Activated T-cell treated with anti-CD3 and anti-CD28 coated beads, Interleukin-2, amount 50 U/mL, for 72 hours (primary cell): ENCODE measurements at places on chromosomes 6 and 20. TPM values are rescaled to one million over a fixed set of nuclear protein-coding genes. Genes with fewer than 3 reads are reported as not detected.

The TSBP1 gene
- not detected for total RNA-seq

- no peak for DNase-seq
These were observed 9.7 kb upstream of the GCNT2 start for GRCh38 chr6:10511477-10511876.

- DNase-seq = no peak
These were observed 123.6 kb downstream of the CDC5L start for GRCh38 chr6:44511126-44511525.

DNA sequence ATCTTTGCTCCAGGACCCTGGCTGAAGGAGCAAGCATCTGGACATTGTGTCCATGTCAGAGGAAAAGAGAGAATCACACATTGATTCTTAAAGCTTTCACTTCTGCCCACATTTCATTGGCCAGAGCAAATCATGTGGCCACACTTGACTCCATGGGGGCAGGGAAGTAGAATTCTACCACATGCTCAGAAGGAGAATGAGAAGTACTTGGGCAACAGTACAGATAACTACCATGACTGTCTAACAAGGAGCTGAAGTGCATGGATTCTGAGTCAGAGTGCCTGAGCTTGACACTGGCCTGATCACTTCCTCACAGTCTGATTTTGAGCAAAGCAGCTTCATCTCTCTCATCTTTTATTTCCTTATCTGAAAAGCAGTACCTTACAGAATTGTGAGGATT is 38.6 kb downstream of the GHRH start:
- no peak for DNase-seq

GRCh38 chr6:113411011-113411410 is 446.1 kb upstream of the MARCKS start:
- no peak for DNase-seq
